HCT116 (cell line): ENCODE measurements at places on chromosomes 4 and X. TPM values are rescaled to one million over a fixed set of nuclear protein-coding genes. Genes with fewer than 3 reads are reported as not detected.
A peak's percentile ranks its signal among the peaks of the same experiment; 100 is the strongest.

DNA sequence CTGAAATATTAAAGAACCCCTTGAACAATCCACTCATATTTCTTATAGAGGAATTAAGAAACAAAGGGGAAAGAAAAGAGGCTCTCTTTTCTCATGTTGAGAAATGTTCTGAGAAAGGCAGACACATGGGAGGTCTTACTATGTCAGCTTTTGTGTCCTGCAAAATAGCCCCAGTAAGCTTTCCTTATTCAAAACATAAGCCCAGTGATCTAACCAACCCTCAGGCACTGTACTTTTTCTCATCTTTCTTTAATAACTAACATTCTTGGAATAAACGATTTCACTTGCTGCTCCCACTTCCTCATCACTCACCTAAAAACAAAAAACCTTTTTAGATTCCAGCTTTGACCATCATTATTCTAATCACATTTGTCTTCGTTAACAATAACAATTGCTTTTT is 115.9 kb downstream of the GLRA3 start:
- H3K27ac ChIP-seq: no peak overlapping the region
- H3K36me3 ChIP-seq: no peaks in the 10 kb centered on the region
- no peak for DNase-seq
- no peaks in the 10 kb centered on the region for H3K4me1 ChIP-seq
- no peaks in the 10 kb centered on the region for H3K27me3 ChIP-seq
- no peak overlapping the region for H3K4me3 ChIP-seq

Gene PLRG1
- total RNA-seq: 141 TPM

Gene KLHL4
- 0.10 TPM for total RNA-seq

Gene WWC2
- 39.1 TPM for total RNA-seq

Gene POU3F4
- not detected for total RNA-seq

- peak; percentile 57 for DNase-seq
- H3K4me1 ChIP-seq: peaks cover 3% of the 10 kb centered on the region; the same call in 1 of the 2 replicates
- H3K27me3 ChIP-seq: no peaks in the 10 kb centered on the region
- H3K27ac ChIP-seq: no peak overlapping the region
Observed at GRCh38 chrX:22399437-22400192, 126.9 kb downstream of the CBLL2 start.

Gene SLC10A6
- not detected for total RNA-seq

GRCh38 chrX:45007598-45007997 is 134.6 kb downstream of the KDM6A start:
- no peak overlapping the region; the same call in 1 of the 2 replicates for H3K27ac ChIP-seq
- no peak for DNase-seq
- H3K4me1 ChIP-seq: peaks cover 78% of the 10 kb centered on the region
- no peak overlapping the region for H3K4me3 ChIP-seq
- H3K27me3 ChIP-seq: no peaks in the 10 kb centered on the region

Gene FREM3
- total RNA-seq: not detected

DNA sequence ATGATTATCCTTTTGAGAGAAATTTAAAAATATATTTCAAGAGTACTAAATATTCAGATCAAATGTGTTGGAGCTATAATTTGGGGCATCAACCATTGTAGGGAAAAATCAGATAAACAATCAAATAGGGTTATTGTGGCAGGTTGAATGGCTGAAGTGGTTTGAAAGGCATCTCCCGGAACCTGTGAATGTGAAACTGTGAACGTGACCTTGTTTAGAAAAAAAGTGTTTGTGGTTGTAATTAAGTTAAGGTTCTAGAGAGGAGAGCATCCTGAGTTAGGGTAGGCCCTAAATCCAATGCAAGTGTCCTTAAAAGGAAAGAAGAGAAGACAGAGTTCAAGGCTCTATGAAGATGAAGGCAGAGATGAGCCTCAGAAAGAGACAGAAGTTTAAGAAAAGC is 37.4 kb downstream of the ADGRA3 start:
- H3K36me3 ChIP-seq: no peaks in the 10 kb centered on the region
- H3K27ac ChIP-seq: no peak overlapping the region
- DNase-seq: no peak
- H3K4me1 ChIP-seq: peaks cover 28% of the 10 kb centered on the region
- no peak overlapping the region for H3K4me3 ChIP-seq

DNA sequence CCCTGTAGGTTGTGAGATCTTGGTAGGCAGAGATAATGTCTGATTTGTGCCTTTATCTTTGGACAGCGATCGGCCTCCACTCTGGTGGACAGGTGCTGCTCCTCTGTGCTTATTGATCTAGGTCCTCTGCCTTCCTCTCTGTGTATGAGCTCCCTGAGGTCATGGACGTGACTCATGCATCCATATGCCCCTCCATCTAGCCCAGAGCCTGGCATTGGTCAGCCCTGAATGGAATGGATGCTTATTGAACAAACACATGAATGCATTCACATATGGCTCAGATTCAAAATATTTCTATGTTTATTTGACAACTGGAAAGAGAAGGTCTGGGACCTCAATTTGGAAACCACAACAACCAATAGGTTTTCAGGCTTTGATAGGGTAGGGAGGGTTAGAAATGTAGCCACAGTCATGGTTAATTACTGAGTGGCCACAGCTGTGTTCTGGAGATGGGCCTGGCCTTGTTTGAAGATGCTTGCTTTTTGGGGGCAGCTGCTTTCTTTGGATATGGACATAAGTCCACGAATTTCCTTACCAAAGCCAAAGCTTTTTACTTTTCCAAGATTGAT is 76.2 kb downstream of the SEL1L3 start:
- no peaks in the 10 kb centered on the region for H3K4me1 ChIP-seq
- H3K27me3 ChIP-seq: no peaks in the 10 kb centered on the region
- H3K27ac ChIP-seq: no peak overlapping the region
- H3K36me3 ChIP-seq: peaks cover 3% of the 10 kb centered on the region; the same call in 1 of the 2 replicates

Gene NRK
- 0.05 TPM for total RNA-seq

- H3K4me3 ChIP-seq: no peak overlapping the region
- no peaks in the 10 kb centered on the region for H3K4me1 ChIP-seq
- H3K27me3 ChIP-seq: no peaks in the 10 kb centered on the region
- DNase-seq: no peak
- H3K27ac ChIP-seq: no peak overlapping the region
Observed at GRCh38 chr4:13963601-13964000, 336.1 kb upstream of the BOD1L1 start.

DNA sequence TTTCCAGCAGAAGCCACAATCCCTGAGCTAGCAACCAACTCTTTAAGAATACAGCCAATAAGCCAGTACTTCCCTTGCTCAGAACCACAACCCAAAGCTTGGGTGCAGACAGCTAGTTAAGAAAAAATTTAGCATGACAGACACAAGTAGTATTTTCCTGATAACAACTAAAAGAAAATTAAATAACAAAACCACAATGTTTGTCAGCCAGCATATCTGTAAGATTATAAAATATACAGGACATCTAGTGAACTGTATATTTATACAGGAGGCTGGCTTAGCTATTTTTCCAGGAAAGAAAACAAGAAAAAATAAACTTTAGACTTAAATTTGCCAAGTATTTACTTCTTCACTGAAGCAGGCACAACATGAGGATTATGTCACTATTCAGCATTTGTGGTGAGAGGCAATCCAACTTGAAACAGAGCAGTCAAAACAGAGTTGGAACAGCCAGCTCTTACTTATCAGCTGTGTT is 6.6 kb downstream of the PF4V1 start:
- H3K4me3 ChIP-seq: no peak overlapping the region

- no peaks in the 10 kb centered on the region for H3K27me3 ChIP-seq
- DNase-seq: no peak
- no peaks in the 10 kb centered on the region for H3K36me3 ChIP-seq
- H3K4me1 ChIP-seq: no peaks in the 10 kb centered on the region
- H3K4me3 ChIP-seq: no peak overlapping the region
Observed at GRCh38 chr4:16157609-16158503, 68.4 kb downstream of the TAPT1 start.

DNA sequence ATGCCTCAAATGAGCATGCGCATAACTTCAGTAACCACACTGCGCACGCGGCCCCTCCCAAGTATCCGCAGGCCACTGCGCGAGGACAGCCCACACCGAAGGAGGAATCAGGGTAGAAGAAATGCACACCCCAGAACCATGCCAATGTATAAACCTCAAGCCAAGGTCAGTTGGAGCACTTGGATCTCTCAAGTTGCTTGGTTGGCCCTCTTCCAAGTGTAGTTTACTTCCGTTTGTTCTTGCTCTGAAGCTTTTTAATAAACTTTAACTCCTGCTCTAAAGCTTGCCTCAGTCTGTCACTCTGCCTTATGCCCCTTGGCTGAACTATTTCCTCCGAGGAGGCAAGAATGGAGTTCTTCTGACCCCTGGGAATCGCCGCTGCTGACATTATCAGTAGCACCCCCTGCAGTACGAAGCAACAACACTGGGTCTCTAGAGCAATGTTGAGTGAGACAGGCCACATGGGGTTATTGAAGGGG is 22.0 kb upstream of the SPINK2 start:
- H3K4me1 ChIP-seq: no peaks in the 10 kb centered on the region
- no peaks in the 10 kb centered on the region for H3K27me3 ChIP-seq
- no peak overlapping the region for H3K27ac ChIP-seq
- H3K4me3 ChIP-seq: no peak overlapping the region

Gene TEX13B
- not detected for total RNA-seq

Gene HTATSF1
- 39.7 TPM for total RNA-seq

Gene FDCSP
- total RNA-seq: not detected

DNA sequence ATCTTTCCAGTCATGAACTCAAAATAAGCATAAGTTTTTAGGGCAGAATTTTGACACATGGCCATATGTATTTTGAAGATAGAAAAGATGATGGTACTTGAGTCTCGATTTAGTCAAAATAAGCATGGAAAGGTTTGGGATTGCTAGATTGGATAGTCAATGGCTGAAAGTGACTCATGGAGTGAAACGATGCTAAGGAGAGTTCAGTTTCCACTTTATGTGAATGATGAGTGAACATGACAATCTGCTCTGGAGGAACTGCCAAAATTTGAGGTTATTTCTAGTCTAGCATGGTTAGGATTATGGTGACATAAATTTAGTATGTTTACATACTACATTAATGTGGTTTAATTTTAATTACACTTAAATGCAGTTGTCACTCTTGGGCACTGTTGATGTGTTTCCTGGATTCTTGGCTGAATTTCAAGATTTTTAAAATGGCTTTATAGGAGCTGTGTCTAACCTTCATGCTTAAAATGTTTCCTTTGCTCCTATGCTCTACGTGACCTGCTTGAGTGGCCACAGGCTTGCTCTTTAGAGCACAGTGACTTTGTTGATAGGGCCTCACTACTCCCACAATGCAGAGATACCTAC is 17.1 kb downstream of the DDX3X start:
- no peaks in the 10 kb centered on the region for H3K4me1 ChIP-seq
- DNase-seq: no peak
- H3K36me3 ChIP-seq: peaks cover 18% of the 10 kb centered on the region; the same call in 1 of the 2 replicates
- no peak overlapping the region for H3K4me3 ChIP-seq
- H3K27me3 ChIP-seq: no peaks in the 10 kb centered on the region
- H3K27ac ChIP-seq: no peak overlapping the region

Gene IL13RA1
- total RNA-seq: 28.2 TPM

Gene PFKFB1
- 0.81 TPM for total RNA-seq

DNA sequence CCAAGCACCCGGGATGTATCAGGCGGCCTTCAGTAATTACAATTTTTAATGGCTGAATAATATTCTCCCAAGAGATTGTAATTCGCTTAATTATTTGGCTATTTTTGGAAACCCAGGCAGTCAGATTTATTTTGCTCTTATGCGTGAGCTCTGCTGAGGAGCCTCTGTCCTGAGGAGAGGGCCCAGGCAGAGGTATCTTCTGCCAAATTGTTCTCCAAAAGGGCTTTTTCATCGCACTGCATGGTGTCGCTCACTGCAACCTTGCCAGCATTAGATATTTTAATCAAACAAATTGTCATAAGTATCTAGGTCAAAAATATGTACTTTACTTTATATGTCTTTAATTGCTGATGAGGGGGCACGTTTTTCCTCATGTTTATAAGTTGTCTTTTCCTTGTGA is 5.8 kb downstream of the ATP2B3 start:
- H3K27me3 ChIP-seq: no peaks in the 10 kb centered on the region
- H3K4me1 ChIP-seq: no peaks in the 10 kb centered on the region
- DNase-seq: no peak
- no peaks in the 10 kb centered on the region for H3K36me3 ChIP-seq
- H3K27ac ChIP-seq: no peak overlapping the region
- no peak overlapping the region for H3K4me3 ChIP-seq

GRCh38 chrX:136819031-136819703 is 38.4 kb upstream of the ARHGEF6 start:
- no peaks in the 10 kb centered on the region for H3K36me3 ChIP-seq
- 0 out of 2 replicates have a peak, but pooled peaks cover 3% of the 10 kb centered on the region for H3K4me1 ChIP-seq
- H3K27me3 ChIP-seq: no peaks in the 10 kb centered on the region

Gene SERPINA7
- total RNA-seq: not detected

Gene RNF128
- total RNA-seq: 5.8 TPM

Gene DSPP
- not detected for total RNA-seq

Gene TEX13A
- total RNA-seq: not detected

Gene GSX2
- total RNA-seq: not detected

Gene CXCL6
- not detected for total RNA-seq

Gene GAGE12D
- total RNA-seq: not detected

DNA sequence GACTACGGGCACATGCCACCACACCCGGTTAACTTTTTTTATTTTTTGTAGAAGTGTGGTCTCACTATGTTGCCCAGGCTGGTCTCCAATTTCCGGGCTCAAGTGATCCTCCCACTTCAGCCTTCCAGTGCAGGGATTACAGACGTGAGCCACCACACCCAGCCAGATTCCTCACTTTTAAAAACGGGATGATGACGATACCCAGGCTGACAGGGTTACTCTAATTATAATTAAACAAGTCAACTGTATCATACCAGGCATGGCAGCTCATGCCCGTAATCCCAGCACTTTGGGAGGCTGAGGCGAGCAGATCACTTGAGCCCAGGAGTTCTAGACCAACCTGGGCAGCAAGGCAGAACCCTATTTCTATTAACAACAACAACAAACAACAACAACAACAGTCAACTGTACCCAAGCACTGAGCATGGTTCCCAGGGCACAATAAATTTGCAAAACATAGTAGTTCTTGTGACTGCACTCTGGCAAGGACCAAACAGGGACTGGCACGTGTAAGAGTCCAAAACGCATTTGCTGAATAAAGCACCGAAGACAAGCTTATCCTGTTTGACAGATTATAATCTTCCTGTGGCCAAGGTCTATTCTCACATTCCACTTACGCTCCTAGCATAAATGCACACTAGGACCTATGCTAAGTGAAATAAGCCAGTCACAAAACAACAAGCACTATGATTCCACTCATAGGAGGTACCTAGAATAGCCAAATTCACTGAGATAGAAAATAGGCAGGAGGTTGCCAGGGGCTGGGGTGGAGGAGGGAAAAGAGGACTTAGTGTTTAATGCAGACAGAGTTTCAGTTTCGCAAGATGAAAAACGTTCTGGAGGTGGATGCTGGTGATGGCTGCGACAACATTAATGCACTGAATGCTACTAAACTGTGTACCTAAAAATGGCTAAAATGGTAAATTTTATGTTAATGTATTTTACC is 77.5 kb downstream of the IRF2 start:
- no peak overlapping the region for H3K27ac ChIP-seq
- peaks cover 9% of the 10 kb centered on the region; the same call in 1 of the 2 replicates for H3K4me1 ChIP-seq
- no peaks in the 10 kb centered on the region for H3K27me3 ChIP-seq
- H3K4me3 ChIP-seq: no peak overlapping the region
- no peak for DNase-seq
- H3K36me3 ChIP-seq: no peaks in the 10 kb centered on the region

- peaks cover 16% of the 10 kb centered on the region for H3K4me1 ChIP-seq
- DNase-seq: peak; percentile 50
- H3K27ac ChIP-seq: peak overlapping the region; percentile 41
Observed at GRCh38 chr4:1351854-1352566, 5.0 kb downstream of the UVSSA start.

Gene SPRY1
- total RNA-seq: 4.8 TPM

GRCh38 chrX:1528186-1528883 is 8.7 kb downstream of the P2RY8 start:
- no peaks in the 10 kb centered on the region for H3K4me1 ChIP-seq
- no peak for DNase-seq
- H3K4me3 ChIP-seq: no peak overlapping the region
- no peaks in the 10 kb centered on the region for H3K36me3 ChIP-seq

Gene SLC39A8
- total RNA-seq: 13.2 TPM
